ENCODE measurements at places on chromosomes 1 and 21.
A peak's percentile ranks its signal among the peaks of the same experiment; 100 is the strongest.

- no peak for DNase-seq
Measured at GRCh38 chr1:21175670-21176581, 771 bp downstream of the EIF4G3 start.

- peak; percentile 61 for DNase-seq
Measured at GRCh38 chr1:183227422-183228346, 41.6 kb downstream of the LAMC2 start.

DNA sequence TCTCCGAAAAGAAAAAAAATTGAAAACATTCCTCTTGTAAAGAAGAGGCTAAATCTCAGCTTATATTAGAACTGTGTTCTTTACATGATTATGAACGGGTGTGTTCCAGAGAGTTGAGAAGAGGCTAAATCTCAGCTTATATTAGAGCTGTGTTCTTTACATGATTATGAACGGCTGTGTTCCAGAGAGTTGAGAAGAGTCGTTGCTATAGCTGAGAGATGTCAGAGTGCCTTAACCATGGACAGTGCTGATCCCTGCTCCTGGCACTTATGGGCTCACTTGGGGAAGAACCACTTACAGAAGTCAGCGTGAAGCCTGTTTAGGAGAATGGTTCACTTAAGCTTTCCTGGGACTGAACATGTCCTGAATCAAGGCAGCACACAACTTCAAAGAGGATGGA, 35.0 kb downstream of the SLC35F3 start:
- no peak for DNase-seq

DNA sequence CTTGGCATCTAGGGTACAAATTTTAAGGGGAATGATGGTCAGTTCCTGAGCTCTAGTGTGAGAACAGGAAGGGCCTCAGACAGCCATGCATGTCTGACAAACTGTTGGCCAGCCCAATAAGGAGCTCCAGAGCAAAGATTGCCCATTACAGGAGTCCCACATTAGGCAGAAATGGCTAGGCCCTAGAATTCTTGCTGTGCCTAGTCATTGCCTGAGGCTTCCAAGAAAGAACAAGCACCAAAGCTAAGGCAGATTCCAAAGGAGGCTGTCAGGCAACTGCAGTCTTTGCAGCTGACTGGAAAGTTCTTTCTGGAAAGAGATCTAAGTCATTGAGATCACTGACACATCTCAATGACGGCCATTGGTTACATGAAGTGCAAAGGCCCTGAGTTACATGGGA, 3.9 kb upstream of the STIL start:
- DNase-seq = no peak

DNA sequence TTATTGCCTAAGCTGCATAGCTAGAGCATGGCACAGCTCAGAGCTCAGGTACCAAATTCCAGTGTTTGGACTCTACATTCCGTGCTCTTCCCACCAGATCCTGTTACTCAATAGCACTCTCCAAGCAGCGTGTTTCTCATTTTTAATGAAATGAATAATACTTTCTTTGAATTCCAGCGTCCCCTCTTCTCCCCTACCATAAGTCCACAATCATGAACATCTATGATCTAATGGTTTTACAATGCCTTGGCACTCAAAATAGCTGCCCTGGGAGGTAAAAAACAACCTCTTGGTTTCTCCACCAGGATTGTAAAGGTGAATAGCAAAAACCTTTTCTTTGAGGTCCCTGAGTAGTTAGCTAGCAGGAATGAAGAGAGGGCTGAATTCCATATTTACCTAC, 480.0 kb upstream of the PKN2 start:
- no peak for DNase-seq

GRCh38 chr1:226095286-226095685, 32.8 kb downstream of the H3-3A start:
- DNase-seq = no peak

GRCh38 chr21:45093035-45093532, 18.7 kb downstream of the ADARB1 start:
- no peak for DNase-seq

DNA sequence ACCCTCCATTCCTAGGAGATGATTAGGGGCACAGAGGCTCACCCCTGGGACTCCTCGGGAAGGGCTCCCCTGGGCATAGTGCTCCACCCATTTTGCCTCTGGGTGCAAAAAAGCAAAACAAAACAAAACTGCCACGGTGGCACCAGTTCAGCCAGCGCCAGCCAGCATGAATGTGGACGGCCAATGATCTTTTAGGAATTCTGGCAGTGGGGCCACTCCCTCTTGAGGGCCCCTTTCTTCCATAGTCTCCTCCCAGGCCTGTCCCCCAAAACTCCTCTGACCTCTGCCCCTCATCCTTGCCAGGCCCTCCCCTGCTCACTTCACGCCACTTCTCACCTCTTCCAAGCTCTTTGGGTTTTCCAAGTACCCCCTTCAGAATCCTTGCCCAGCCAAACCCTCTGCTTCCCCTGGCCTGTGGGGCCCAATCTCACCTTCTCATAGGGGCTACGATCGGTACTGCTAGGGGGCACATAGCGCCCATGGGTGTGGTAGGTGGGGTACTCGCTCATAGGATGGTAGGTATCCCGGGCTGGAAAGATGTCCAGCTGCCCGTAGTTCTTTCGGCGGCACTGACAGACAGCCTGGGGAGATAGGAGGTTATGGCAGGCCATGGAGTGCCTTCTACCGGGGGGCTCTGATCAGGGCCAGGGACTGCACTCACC, 13.3 kb downstream of the TRIM46 start:
- DNase-seq = no peak

DNA sequence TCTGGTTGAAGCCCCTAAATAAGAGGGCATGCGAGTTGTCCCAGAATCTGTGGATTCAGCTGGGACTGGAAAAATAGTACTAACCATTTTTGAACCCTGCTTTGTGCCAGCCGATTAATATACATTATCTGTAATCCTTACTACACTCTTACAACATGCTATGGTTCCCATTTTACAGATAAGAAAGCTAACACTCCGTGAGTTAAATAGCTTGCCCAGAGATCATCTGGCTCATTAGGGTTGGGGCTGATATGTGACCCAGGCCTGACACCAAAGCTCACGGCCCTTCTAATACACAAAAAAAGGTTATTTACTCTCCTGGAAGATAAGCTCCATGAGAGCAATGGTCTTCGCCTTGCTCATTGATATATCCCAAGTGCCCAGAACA, 14.9 kb downstream of the ATP2B4 start:
- DNase-seq = no peak

DNA sequence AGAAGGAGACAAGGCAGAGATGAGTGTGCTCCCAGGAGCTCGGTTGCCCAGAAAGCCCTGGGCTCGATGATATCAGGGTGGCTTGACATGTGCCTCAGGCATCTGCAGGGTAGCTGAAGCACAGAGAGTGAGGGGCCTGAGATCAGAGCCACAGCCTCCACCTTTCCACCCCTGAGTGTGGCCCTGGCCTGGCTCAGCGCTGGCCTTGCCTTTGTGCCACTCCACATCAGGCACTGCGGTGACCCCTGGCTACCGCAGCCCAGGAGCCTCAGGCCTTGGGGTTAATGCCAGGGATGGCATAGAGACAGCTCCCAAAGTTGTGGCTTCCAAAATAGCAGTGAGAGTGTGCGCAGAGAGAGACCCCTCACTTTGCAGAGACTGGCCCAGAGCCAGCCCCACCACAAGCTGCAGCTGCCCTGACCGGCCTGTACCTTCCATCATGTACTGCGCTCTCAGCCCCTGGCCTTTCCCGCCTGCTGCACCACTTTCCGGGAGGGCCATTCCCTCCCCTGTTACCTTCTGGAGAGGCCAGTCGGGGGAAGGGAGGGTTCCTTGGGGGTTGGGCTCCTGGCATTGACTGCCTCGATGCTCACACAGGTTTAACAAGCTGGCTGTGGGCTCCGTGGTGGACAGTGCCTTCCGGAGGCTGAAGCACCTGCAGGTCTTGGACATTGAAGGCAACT, 19.5 kb downstream of the PODN start:
- no peak for DNase-seq

- no peak for DNase-seq
Measured at GRCh38 chr1:157269656-157270375, 131.6 kb upstream of the ETV3 start.

- no peak for DNase-seq
Measured at GRCh38 chr1:180563026-180563827, 4.5 kb downstream of the OVAAL start.

- peak; percentile 7 for DNase-seq
Measured at GRCh38 chr1:64915381-64916274, 50.7 kb downstream of the JAK1 start.

DNA sequence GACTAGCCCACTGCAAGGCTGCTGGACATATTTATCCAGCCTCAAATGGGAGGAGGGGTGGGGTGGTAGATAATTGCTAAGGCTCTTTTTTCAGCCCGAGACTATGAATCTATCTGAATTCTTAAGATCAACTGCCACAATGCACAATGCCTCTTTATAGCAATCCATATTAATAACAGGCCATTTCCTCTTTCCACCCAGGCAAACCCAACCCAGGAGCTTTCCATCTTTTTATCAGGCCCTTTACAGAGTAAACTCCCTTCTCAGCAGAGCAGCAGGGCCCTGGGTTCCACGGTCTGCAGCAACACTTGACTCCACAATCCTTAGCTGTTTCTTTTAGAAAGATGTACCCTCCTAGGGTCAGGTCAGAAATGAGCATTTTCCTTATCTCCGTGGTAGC, 806 bp downstream of the DDOST start:
- no peak for DNase-seq

GRCh38 chr1:57845041-57845440, 421.2 kb upstream of the DAB1 start:
- DNase-seq = no peak

DNA sequence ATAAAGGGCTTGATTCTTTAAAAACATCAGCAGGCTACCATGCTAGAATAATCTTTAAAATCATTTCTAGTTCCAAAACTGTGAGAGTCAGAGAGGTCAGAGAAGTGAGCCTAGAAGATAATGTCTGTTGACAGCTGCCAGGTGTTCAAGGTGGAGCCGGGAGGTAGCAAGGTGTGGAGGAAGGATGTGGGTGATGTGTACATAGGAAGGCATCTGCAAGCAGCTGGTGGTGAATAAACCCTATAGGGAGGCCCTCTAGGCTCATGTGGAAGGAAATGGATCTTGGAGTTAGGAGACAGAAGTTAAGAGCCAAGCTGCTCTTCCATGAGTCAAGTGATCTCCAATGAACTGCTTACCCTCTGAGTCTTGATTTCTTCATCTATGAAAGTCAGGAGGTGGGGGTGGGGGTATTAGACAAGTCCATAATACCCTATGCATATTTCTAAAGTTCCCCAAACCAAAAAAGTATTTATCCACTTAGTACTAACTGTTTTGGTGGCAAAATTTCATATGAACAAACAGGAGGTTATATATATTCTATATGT, 266.3 kb downstream of the RHOU start:
- no peak for DNase-seq

DNA sequence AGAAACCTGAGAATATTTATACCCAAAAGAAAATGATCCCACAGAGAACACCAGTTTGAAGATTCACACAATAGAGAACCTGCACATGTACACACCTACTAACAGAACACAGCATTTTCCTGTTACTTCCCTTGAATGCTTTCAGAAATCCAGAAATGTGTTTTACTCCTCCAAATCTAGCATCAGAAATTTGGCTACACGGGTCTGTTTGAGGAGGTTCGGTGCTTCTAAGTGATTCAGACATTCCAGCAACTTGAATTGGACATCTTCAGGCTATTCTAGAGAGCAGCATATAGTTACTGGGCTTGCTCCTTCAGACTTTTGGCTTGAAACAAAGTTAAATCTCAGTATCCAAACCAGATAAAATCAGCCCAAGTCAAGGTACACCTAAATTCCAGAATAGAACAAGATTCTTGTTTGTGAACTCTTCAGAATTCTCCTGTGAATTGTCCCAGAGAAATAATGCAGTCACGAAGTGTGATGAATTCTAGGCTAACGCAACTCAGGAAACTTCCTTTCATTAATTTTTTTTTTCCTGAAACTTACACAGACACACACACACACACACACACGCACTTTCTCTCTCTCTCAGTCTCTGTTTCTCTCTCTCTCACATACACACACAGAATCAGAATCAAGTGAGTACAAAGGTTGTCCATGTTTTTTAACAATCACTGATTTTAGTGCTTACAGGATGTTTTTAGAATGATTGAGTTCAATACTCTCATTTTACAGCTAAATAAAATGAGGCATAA, 278.4 kb upstream of the SNX7 start:
- DNase-seq = no peak

GRCh38 chr1:30794260-30794659, 36.7 kb upstream of the LAPTM5 start:
- DNase-seq = no peak

DNA sequence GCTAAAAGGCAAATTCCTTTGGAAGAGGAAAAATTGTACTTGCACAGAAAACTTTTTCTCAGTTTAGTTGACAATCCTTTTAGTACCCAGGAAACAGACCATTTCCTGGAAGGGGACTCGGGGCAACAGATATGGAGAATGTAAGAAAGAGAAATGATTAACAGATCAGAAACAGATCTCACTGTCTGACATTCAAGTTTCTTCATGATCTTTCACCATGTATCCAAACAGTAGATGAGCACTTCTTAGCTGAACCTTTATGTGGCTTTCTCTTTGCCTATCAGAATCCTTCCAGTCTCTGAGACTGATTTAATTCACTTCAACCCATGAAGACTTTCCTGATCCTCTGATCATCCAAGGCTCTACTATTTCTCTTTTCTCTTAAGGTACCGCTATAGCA, 2.7 kb downstream of the TTLL7 start:
- no peak for DNase-seq

- DNase-seq = no peak
Measured at GRCh38 chr1:241934201-241934848, 23.2 kb upstream of the BECN2 start.

GRCh38 chr1:110233861-110234260, 23.7 kb downstream of the KCNC4 start:
- peak; percentile 71 for DNase-seq

GRCh38 chr1:202029171-202029665, 18.8 kb downstream of the ELF3 start:
- DNase-seq = peak; percentile 96

- peak; percentile 66 for DNase-seq
Measured at GRCh38 chr1:168386949-168387586, 106.4 kb downstream of the TBX19 start.

- DNase-seq = no peak
Measured at GRCh38 chr1:175976865-175977642, 230.0 kb downstream of the COP1 start.

DNA sequence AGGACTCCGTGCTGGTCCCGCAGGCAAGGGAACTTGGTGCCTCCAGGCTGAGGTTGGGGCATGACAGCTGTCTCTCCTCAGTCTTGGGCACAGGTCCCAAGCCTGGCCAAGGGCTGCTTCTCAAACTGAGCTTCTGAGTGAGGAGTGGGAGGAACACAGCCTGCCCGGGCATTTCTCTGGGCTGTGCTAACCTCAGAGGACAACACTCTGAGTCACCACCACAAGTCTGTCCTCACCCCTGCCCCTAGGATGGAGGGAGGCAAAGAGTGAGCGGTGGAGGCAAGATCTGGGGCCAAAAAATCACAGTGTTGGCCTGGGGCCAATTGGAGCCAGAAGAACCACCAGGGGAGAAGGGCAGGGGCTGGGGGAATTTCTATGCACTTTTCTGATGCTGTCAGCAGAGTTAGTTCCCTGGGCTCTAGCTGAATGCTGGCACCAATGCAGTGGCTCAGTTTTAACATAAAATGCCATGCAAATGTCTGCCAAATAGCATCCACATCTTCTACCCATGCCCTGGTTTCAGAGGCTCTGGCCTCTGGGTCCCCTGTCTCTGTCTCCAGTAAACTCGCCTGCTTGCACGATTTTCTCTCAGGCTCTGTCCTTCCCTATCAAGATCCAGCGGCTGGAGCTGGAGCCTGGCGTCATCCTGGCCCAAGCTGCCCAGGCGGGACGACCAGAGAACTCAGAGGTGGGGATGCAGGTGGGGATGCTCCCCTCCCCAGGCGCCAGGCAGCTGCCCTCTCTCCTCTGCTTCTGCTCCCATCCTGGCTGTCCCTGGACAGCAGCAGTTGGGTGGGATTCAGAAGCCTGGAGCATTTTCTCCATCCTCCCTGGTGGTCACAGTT, 11.0 kb upstream of the CDK18 start:
- peak; percentile 43 for DNase-seq
